ENCODE measurements at places on chromosomes 1 and 21. TPM values are rescaled to one million over a fixed set of nuclear protein-coding genes. Genes with fewer than 3 reads are reported as not detected.

CPLANE2 gene
- 7.9 TPM for polyA plus RNA-seq

RAB42 gene
- polyA plus RNA-seq = 0.32 TPM

PAPPA2 gene
- polyA plus RNA-seq = 4.9 TPM

NEK2 gene
- polyA plus RNA-seq = not detected

TMEM82 gene
- polyA plus RNA-seq = 25.4 TPM

SEMA6C gene
- 17.4 TPM for polyA plus RNA-seq

GJB3 gene
- polyA plus RNA-seq = not detected

FALEC gene
- not detected for polyA plus RNA-seq

MXRA8 gene
- 64.7 TPM for polyA plus RNA-seq

ADGRL4 gene
- polyA plus RNA-seq = 16.8 TPM

CD1E gene
- not detected for polyA plus RNA-seq

KIF26B gene
- polyA plus RNA-seq = 0.52 TPM

DNA sequence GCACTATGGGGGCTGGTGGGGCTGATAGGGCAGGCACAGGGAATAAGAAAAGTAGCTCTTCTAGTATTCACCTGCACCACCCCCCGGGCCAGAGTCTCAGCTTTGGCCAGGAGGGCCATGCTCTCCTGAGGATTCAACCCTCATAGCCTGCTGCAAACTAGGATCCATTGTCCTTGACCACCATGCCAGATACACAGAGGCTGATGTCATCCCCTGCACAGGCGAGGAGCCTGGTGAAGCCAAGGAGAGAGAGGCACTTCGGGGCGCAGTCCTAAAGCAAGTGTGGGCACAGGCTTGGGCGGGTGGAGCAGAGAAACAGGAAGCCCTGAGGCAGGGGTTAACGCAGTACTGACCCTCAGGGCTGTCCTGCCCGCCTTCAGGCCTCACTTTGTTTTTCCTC is 29.5 kb downstream of the TMEM53 start:
- no peak for DNase-seq

DNA sequence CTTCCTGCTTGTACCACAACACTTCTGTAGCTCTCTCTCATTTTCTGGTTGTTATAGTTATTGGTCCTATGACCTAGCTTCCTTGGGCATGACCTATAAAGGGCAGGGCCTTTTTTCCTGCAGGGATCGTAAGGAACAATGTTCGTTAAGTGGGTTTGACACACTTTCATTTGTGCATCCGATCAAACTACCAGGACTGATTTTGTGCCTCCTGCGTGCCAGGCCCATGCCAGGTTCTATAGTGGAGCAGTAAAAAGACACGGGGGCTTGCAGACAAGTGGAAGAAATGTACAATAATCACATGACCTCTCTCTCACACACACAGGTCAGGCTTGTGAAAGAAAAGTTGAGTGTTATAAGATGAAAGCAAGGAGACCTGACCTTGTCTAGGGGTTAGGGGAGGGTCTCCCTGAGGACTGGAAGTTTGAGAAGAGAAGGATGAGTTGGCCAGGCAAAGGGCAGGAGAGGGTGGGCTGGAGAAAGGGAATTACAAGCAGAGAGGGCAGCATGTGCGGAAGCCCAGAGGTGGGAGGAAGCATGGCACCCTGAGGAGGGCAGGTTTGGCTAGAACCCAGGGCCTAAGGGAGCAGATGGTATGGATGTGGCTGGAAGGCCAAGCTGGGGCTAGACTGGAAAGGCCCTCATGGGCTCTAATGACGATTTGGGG is 145.4 kb downstream of the GRIK3 start:
- no peak for DNase-seq

DNA sequence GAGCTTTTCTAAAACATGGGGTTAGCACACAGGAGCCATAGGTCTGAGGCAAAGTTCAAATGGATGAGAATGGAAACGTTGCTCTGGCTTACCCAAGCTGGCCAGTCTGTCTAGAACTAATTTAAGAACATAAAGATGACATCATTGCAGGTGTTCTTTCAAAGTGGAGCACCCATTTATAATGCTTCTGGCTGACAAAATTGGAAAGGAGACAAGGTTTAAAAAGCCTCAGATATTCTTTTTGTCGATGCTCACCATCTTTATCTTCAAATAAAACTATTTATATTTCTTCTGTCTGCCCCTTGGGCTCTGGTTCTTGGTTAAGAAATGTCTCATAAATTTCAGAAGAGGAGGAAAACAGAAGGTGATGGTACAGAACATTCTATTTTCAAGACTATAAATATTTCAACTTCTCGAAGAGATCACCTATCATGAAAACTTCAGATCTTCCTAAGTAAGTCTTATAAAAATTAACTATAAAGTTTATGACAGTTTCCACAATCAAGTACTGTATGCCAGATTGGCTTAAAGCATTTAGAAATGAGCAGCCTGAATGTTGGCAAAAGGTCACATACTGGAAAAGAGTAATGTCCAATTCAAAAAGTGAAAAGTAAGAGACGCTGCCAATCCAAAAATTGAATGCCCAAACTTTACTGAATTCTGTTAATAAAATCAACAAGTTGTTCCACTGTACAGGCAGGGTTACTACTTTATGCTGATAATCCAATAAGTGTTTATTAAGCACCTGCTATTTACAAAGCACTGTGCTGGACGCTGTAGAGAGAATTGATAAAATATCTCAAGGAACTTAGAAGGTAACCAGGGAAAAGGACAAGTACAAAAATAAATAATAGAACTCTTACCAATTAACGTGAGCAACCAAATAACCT is 92.0 kb downstream of the ETS2 start:
- DNase-seq = no peak

GRCh38 chr1:243483071-243483771 is 227.4 kb downstream of the SDCCAG8 start:
- peak; percentile 62 for DNase-seq

GRCh38 chr1:26237230-26237966 is 3.4 kb downstream of the CEP85 start:
- DNase-seq = no peak

DNA sequence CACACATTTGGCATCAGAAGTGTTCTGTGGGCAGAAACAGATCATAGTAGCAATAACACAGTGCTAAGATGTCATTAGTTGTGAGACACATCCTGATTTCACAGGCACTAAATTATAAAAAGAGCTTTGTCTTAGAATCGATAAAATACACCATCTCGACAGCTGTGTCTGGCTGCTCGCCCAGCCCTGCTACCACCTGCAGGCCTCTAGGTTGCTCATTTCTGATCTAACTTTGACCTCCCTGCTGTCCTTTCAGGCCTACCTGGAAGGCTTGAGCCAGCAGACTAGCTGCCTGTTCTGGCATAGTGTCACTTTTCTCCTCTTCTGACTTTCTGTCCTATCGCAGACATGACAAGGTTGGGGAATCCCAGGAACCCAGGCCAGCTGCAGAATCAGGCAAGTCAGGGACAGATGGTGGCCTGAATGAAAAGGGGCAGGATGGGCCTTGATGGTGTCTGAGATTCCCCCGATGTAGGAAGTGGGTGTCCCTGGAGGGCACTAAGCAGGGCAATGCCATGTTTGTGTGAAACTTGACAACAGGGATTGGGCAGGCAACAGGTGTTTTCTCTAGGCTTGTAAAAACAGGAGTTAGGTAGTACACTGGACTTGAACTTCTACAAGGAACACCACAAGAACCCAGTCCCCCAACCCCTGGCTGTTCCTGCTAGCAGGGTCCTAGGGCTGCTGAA is 66.6 kb upstream of the RHOU start:
- no peak for DNase-seq

DNA sequence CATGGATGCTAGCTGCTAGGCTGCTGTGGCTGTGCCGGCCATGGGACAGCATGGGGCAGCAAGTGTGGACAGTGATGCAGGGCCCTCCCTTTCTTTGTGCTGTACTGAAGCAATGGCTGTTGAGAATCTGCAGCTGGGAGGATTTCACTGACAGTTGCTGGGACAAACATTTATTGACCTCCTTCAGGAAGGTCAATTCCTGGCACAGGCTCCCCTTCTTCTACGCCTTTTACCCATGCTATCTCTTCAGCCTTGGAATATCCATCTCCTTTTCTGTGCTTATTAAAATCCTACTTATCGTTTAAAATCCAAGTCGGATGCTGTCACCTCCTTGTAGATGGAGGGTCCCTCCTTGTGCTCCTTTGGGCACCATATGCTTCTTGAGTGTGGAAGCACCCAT is 213.1 kb upstream of the USP24 start:
- DNase-seq = no peak

DNA sequence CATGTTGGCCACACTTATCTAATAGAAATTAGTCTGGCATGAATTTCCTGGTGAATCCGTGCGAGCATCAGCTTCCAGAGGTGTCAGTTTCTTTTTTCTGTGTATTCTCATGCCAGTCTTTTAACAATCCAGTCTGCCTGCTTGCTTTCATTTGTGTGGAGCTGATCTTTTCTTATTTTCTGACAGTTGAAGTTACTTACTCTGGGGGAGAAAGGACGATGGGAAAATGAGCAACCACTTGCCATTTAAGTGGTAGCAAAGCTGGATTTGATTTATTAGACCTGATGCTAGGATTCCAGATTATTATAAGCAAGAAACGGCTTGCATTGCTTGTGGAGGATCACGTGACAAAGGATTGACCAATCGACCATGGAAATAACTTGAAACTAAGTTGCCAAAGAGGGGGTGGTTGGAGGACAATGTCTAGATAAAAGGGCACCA is 24.3 kb upstream of the APP start:
- peak; percentile 10 for DNase-seq

DNA sequence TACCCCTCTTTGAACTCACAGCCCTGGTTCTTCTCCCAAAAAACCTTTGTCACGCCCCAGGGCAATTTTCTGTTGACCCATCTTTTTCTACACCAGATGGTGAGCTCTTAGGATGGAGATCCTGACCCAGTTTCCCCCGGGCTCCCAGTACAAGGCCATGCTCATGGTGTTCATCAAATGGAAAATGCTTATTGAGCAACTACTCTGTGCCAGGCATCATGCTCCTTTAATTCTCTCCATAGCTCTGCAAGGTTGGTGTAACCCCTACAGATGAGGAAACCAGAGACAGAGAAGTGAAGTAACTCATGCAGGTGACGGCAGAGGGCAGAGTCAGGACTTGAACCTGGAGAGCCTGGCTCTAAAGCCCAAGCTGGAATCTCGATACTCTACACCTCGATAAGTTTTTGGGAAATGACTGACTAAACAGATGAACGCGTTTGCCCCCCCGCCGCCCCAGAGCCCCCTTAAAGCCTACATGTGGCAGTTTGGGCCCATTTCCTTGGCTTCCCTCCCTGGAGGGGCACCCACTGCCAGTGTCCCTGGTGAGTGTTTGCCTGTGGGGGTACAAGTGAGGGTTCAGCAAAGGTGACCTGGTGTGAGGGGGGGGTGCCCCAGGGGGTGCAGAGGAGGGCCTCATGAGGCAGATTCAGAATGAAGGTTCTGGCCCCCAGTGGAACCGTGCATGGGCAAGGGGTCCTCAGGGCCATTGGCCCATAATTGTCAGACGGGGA is 30.2 kb upstream of the RUNX3 start:
- DNase-seq = no peak

DNA sequence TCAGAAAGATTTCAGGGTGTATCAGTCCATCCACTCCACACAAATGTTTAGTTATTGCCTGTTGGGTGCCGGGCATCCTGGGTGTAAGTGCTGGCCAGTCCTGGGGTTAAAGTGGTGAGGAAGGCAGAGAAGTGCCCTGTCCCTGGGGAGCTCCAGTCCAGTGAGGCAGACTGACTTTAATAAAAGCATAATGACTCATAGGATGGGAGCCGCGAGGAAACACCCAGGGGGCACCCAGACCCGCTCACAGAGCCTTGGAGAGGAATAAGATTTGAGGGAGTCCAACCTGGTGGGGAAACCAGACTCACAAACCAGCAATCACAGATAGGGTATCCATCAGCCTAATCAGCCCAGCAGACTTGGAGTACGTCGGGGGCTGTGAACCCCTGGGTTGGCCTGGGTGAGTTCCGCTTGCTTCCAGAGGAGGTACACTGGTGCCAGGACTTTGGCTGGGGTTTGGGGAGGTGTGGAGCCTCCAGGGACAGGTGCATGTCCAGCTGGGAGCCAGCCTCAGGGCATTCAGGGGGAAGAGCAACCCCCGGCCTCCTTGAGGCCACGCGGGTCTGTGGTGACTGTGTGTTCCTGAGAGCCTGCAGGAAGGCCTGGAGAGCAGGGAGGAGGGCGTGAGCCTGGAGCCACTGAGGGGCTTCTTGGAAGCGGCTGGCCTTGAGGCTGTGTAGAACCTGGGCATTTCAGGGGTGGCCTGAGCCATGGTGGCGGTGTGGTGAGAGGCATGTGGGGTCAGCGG is 3.7 kb downstream of the PEAR1 start:
- no peak for DNase-seq

DNA sequence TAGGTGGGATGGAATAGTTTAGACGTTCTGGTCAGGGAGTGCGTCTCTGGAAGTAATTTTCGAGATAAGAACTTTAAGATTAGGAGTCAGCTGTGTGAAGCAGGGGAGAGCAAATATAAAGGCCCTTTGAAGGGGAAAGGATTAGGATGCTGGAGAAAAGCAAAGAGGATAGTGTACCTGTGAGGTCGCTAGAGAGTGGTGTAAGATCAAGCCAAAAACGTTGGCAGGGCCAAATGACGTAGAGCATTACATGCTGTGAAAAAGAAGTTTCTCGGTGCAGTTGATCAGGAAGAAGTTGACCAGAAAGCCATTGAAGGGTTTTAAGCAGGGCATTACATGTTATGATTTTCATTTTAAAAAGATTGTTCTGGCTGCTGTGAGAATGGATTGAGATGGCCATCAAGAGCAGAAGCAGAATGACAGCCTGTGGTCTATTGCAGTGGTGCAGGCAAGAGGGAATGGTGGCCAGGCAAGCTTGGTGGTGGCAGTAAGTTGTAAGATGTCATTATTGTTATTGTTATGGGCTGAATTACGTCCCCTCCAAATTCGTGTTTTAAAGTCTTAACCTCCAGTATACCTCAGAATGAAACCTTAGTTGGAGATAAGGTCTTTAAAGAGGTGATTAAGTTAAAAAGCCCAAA is 113.6 kb upstream of the KIF26B start:
- DNase-seq = no peak

- DNase-seq = no peak
Measured at GRCh38 chr1:201069636-201070035, 42.6 kb downstream of the CACNA1S start.

GRCh38 chr1:238469146-238469631 is 578.5 kb upstream of the ZP4 start:
- DNase-seq = no peak
